ENCODE measurements at places on chromosomes 13 and 19.

- no peak for DNase-seq
Measured at GRCh38 chr13:41811588-41812021, 149.3 kb downstream of the VWA8 start.

DNA sequence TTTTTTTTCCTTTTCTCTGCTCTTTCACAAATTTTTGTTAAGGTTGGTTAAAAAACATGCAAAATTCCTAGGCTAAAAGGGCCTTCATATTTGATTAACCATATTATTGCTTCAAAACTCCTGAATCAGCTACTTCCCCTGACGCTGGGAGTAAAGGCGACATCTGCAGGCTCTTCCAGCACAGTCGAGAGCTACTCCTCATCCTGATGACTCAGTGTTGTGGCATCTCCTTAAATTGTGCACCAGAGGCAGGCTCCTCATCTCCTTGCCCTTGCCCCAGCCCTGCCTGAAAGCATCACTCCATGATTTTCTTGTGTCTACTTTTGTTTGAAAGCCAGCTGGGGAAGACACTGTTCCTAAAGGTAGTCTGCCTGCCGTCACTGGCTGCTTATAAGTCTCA lies 24.5 kb upstream of the SOX1 start:
- DNase-seq = no peak

DNA sequence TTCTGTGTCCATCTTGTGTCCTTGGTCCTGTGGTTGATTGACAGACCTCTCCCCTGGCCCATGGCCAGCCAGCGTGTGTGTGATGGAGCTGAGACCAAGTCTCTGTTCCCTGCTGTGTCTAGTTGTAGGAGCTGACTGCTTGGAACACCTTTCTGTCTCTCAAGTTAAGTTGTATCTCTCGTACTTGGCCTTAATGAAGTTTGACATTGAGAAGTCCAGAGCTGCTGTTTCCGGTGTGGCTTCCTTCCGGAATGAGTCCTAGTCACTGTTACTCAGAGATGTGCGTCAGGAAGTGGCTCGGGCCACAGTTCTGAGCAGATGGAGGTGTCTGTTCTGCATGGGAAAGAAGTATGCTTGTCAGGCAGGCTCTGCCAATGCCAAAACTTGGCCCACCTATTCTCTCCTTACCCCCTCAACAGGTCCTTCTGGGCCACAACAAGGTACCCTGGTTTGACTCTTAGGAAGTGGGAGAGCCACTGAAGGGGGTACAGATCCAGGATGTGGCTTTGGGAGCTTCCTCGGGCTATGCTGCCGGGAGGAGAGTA lies 54.3 kb downstream of the GATAD2A start:
- peak; percentile 42 for DNase-seq

GRCh38 chr19:45500918-45501729 lies 2.9 kb downstream of the PPM1N start:
- no peak for DNase-seq

DNA sequence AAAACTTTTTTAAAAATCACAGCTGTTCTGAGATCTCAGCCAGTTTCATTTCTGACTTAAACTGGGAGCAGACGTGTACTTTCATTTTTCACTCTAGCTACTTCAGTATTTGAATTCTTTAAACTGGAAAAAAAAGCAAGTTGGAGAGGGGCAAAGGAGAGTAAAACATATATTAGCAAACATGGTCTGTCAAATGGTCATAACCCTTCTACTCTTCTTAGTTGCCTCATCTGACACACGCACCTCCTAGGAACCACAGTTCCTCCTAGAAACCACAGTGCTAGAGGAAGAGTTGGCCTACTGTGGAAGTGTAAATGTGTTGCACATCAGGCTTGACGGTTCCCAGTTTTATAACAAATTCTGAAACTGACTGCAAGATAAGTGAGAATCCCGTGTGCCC lies 47.2 kb downstream of the TM9SF2 start:
- DNase-seq = no peak

GRCh38 chr19:17327654-17328516 lies 6.8 kb downstream of the ANO8 start:
- no peak for DNase-seq

DNA sequence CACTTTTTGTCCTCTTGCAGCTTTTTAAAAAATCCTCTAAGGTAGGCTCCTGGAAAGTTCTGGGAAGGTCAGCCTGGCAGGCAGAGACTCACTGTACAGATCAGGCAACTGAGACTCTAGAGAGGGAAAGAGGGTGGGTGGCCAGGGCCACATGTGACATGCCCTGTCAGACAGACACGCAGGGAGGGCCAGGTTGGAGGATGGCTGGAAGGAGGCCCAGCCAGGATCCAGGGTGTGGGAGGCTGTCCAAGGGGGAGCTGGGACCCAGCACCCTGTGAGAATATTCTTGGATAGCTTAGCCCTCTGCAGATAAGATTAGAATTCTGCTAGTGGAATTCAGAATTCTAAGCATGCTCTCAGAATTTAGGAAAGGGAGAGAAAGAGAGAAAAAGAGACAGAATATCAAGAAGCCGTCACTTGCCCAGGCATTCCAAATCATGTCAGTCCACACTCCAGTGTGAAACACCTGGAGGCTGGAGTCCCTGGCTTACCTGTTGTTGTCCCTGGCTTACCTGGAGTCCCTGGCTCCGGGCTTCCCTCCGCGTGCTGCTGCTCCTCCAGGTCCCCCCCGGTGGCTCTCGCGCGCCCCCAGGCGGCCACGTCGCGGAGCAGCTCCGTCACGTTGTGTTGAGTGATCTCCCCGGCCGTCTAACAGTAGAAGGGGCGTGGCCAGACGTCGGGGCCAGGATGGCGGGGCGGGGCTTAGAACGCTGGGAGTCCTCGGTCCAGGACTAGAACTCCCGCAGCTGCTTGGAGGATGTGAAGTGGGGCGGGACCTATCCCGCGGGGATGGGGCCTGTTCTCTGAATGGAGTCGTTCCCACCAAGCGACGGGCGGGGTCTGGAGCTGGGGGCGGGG lies 2.8 kb upstream of the TNNI3 start:
- peak; percentile 64 for DNase-seq

GRCh38 chr19:1069009-1069779 lies 2.2 kb downstream of the ARHGAP45 start:
- no peak for DNase-seq

- DNase-seq = no peak
Measured at GRCh38 chr13:46367617-46368327, 19.3 kb downstream of the RUBCNL start.

DNA sequence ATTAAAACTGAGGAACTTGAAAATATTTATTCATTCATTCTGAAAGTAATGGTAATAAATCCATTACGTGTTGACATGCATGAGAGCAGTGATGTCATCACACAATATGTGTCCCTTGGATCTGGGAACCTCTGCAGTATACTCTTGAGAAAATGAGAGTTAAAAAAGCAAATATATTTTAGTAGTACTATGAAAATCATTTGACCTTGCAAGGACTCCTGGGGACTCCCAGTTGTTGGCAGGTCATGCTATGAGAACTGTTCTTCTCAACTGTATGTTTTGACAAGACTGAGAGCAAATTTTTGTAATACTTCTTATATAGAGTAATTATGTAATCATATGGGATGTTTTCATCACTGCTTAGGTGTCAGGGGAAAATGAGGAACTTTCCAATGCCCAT lies 249.4 kb downstream of the PCCA start:
- DNase-seq = no peak

- DNase-seq = peak; percentile 43
Measured at GRCh38 chr19:17205237-17206140, 9.7 kb upstream of the USE1 start.

- no peak for DNase-seq
Measured at GRCh38 chr19:2949939-2950285, 5.1 kb upstream of the ZNF77 start.

- no peak for DNase-seq
Measured at GRCh38 chr19:4694211-4694987, 24.3 kb upstream of the MYDGF start.

GRCh38 chr19:39492788-39493187 lies 6.0 kb upstream of the DLL3 start:
- DNase-seq = no peak

DNA sequence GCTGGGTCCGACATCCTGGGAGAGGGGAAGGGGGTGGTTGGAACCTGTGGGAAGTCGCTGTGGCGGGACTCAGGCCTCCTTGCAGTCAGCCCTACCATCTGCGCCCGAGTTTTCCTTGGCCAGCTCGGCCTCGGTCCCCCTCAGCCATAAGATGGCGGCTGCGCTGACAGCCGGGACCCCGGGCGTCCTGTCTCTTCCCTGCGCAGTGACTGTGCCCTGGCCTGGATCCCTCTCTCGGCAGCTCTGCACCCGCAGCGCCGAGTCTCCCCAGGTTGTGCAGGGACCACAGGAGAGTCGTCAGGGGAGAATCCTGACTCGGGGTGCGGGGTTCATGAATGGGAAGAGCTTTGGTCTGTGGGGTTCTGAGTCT lies 345 bp downstream of the ZNF257 start:
- no peak for DNase-seq

GRCh38 chr19:43820098-43820883 lies 6.8 kb upstream of the ZNF283 start:
- DNase-seq = no peak

DNA sequence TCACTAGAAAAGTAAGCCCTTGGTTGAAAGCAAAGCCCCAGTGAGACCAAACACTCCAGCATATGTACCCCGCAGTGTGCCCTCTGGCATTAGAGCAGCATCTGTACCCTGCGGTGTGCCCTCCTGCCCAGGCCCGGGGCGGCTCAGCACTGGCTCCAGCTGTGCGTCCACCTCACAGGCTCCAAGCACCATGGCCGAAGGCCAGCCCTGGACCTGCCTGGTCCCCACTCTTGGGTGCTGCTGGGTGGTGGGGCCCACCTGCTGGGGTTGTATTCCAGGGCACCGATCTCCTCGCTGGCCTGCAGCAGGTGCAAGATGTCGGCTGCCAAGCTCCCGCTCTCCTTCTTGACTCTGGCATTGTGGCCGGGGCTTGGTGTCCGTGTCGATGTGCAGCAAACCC lies 230.2 kb downstream of the TUBA3C start:
- DNase-seq = no peak

DNA sequence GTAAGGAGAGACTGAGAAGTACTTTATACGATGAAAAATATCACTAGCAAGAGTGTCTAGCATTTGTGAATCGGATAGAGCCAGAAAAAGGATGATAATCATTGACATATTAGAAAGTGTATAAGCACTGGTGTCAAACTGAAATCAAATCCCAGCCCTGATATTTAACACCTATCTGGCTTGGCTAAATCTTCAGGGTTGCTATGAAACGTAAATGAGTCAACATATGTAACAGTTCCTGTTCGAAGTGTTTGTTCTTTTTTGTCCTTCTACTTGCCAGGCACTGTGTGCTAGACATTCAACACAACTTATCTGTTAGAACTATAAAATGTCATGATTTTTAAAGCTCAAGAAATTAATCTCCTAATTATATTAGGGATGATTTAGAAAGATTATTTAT lies 40.8 kb downstream of the SERPINE3 start:
- no peak for DNase-seq

- DNase-seq = no peak
Measured at GRCh38 chr19:22735911-22736645, 47.9 kb downstream of the ZNF99 start.

DNA sequence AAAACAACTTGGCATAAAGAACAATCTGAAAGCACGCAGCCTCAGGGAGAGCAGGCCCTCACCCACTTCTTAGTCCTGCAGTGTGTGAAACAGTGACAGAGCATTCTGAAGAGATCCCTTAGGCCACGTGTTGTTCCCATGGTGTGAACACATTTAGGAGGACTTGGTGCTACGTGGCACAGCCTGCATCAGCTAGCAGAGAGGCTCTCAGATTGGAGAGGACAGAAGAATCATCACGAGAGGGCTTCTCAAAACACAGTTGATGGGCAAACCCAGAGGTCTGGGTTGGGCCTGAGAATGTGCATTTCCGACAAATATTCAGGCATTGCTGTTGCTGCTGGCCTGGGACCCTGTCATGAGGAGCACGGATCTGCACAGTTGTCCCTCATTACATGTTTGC lies 26.1 kb upstream of the TFDP1 start:
- no peak for DNase-seq

DNA sequence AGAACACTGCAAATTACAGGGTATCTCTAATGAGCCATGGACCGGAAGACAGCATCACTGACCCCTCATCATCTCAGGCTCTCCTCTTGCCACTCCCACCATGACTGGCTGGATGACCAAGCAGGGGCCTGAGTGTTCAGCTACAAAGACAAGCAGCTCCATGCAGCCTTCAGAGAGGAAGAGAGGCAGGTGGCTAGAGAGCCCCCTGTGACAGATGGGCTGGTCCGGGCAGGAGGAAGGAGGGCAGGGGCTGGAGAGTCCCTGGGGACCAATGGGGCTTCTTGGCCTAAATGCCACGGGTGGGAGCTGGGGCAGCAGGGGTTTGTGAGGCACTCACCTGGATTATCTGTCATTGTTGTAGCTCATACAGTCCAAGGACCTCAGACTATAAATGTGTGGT lies 12.8 kb upstream of the RASA3 start:
- DNase-seq = no peak

- no peak for DNase-seq
Measured at GRCh38 chr19:11657307-11657706, 60.0 kb downstream of the ZNF627 start.

- no peak for DNase-seq
Measured at GRCh38 chr19:30159636-30160035, 212.5 kb upstream of the ZNF536 start.

- DNase-seq = no peak
Measured at GRCh38 chr19:29529646-29530539, 4.1 kb downstream of the VSTM2B start.

GRCh38 chr13:114118511-114119123 lies 13.8 kb downstream of the RASA3 start:
- DNase-seq = no peak

- DNase-seq = no peak
Measured at GRCh38 chr13:77480066-77480465, 55.4 kb upstream of the SCEL start.

DNA sequence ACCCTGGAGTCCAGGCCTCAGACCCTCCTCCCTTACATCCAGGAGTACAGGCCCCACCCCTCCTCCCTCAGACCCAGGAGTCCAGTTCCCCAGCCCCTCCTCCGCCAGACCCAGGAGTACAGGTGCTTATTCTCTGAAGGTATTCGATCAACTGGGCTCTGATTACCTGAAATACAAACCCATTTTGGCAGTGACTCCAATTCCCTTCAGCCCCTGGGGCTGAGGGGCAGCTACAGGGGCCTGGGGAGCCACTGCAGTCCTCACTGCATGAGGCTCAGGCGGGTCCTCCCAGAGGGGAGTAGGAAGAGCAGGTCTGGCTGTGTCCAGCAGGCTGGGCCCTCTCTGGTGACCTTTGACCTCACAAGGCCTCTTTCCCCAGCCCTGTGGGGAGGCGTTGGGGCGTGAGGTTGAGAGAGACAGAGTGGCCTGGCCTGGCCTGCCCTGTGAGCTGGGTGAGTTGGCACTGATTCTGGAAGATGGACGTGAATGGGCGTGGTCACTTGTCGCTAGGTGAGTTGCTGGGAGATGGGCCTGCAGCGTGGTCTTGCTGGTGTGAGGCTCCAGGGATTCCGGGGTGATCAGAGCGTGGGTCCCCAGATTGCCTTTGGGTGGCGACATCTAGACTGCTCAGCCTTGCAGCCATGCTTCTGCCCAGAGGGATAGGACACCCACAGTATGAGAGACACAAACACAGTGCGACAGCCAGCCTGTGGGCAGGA lies 3.1 kb downstream of the BCAT2 start:
- no peak for DNase-seq

GRCh38 chr19:52398081-52398441 lies 412 bp downstream of the ZNF528 start:
- no peak for DNase-seq

All from stimulated activated CD8-positive, alpha-beta memory T cell treated with anti-CD3 and anti-CD28 coated beads, Interleukin-2, amount 100 ng/mL, for 1 hour (primary cell).